ENCODE measurements at places on chromosomes 1 and 21.

GRCh38 chr1:236141447-236142252 lies 689 bp upstream of the GPR137B start:
- DNase-seq = no peak

GRCh38 chr1:11654137-11654938 lies at the start of the genes FBXO2 and FBXO44:
Gene FBXO2 (minus strand): TSS chr1:11654429. CDS start chr1:11654340, 89 bp downstream.
Gene FBXO44 (plus strand): TSS chr1:11654877. CDS start chr1:11655836, 959 bp downstream.
- DNase-seq = no peak

DNA sequence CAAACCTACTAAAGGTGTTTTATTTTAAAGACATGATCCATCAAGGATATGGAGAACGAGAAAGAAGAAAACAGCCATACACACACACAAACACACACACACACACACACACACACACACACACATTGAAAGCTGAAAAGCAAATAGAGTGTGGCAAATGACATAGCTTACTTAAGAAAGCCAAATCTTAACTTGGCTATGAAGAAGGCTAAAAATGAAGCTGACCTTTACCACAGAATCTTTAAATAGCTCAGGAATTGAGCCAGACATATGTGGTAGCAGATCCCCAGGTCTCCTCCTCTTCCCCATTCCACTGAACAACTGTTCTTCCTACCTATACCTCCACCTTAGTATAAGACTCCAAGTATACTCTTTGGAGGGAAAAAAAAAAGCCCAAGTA lies 185.6 kb downstream of the CLEC20A start:
- DNase-seq = no peak

DNA sequence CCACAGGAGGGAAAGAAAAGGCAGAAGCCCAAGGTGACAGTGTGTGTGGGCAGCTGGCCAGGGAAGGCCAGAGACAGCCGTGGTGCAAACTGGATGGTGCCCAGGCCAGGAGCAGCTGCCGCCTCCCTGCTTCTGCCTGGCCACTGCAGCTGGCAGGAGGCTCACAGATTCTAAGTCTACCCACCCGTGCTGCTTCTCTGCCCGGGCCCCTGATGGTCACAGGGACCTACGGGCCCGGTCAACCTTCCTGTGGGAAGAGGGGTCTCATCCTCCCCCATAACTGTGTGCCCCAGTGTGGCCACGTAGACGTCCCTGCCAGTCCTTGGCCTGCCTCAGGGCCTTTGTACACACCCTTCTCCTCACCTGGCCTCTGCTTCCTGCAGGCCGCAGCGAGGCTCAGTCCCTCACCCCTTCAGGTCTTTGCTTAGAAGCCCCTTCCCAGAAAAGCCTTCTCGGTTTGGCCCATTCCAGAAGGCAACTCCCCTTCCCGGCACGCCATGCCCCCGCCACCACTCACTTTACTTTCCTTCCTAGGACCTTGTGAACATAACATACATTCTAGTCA lies 192.6 kb upstream of the AJAP1 start:
- no peak for DNase-seq

DNA sequence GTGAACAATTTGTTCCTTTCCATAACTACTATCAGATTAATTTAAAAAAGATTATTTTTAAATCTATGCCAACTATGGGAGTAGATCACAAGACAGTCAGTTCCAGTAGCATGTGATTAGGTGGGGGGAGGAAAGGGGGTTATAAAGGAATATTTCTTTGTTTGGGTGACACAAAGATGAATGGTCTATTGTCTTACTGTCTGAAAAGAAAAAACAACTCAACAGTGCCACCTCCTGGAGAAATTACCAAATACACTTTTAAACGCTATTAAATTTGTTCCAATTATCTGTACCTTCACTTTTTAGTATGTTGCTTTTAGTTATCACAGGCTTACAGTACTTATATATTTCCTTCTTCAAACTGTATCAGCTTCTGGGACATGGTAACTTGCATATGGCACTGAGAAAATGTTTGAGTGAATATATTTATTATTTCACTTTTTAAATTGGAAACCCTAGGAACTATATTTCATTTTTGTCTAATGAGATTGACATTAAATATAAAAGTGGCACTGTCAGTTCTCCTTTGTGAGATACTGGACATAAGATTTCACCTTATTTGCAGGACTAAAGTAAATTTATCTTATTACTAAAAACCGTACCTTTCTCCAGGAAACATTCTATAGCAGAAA lies 1.7 kb upstream of the SORT1 start:
- DNase-seq = peak; percentile 24

- DNase-seq = peak; percentile 34
These were observed 48.4 kb upstream of the CD34 start for GRCh38 chr1:207959141-207959825.

DNA sequence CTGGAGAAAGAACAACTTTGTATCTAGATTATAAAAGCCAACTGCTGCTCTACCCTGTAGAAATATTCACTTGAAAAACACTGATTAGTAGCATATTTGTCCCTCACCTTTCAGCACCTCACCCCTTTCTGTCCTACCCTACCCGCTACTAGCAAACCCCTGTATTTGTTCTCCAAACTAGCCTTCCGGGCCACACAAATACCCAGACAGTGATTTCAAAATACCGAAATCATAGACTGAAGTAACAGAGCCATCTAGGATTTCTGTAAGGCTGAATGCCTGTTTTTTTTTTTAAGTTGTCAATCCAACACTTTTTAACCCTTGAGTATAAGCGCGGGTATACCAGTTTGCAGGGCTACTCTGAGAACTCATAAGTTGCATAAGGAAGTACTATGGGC lies 398 bp upstream of the DPT start:
- DNase-seq = no peak

GRCh38 chr1:912740-913301 lies 10.9 kb upstream of the SAMD11 start:
- DNase-seq = no peak

GRCh38 chr1:233873666-233874065 lies 30.8 kb upstream of the SLC35F3 start:
- DNase-seq = no peak

DNA sequence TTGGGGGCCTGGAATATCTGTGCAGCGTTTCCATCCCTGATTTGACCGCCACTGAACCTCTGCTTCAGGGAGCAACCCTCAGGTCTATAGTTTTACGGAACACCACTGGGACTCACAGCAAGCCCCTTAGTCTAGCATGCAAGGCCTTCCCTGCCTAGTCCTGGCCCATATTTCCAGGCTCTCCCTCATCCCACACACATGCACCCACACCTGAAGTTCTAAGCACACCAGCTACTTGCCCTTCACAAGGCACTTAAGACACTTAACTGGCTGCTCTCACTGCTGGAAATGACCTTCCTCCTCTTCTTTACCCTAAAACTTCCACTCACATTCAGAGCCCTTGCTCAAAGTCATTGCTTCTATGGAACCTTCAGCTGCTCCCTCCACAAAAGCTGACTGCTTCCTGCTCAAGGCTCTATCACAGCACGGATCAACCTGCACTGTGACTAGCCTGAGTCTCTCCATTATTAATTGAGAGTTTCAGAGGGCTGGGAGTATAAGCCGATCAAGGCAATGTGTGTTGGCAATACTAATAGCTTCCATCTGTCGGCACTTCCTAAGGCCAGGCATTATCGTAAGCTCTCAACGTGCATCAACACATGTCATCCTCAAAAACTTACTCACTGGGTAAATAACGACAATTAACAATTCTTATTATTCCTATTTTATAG lies 84.3 kb downstream of the RRAGC start:
- DNase-seq = no peak

- DNase-seq = no peak
These were observed 37.8 kb downstream of the NGF start for GRCh38 chr1:115300087-115300876.

GRCh38 chr1:37394574-37395464 lies 79.6 kb upstream of the ZC3H12A start:
- DNase-seq = no peak

DNA sequence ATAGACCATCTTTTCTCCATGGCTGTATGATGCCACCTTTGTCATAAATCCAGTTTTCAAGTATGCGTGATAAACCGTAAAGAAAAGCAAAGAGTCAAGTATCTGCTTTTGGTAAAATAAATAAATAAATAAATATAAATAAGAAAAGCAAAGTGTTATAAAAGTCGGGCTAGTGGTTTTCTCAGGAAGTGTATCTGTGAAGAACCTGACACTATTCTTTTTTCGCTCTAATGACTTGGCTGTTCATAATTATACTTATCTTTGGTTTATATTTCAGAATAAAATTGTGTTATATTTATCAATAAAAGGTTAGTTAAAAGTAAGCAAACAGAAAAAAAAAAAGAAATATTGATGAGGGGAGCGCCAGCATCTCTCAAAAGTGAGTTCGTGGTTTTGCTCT lies 594 bp upstream of the EXO5 start:
- DNase-seq = no peak

GRCh38 chr1:102879439-102879993 lies 228.8 kb downstream of the COL11A1 start:
- peak; percentile 59 for DNase-seq

- no peak for DNase-seq
These were observed 65.7 kb upstream of the CNTN2 start for GRCh38 chr1:204977318-204977717.

GRCh38 chr1:219126377-219126776 lies 47.3 kb upstream of the LYPLAL1 start:
- peak; percentile 44 for DNase-seq

- DNase-seq = no peak
These were observed 3.0 kb upstream of the NFIA start for GRCh38 chr1:61079296-61079897.

DNA sequence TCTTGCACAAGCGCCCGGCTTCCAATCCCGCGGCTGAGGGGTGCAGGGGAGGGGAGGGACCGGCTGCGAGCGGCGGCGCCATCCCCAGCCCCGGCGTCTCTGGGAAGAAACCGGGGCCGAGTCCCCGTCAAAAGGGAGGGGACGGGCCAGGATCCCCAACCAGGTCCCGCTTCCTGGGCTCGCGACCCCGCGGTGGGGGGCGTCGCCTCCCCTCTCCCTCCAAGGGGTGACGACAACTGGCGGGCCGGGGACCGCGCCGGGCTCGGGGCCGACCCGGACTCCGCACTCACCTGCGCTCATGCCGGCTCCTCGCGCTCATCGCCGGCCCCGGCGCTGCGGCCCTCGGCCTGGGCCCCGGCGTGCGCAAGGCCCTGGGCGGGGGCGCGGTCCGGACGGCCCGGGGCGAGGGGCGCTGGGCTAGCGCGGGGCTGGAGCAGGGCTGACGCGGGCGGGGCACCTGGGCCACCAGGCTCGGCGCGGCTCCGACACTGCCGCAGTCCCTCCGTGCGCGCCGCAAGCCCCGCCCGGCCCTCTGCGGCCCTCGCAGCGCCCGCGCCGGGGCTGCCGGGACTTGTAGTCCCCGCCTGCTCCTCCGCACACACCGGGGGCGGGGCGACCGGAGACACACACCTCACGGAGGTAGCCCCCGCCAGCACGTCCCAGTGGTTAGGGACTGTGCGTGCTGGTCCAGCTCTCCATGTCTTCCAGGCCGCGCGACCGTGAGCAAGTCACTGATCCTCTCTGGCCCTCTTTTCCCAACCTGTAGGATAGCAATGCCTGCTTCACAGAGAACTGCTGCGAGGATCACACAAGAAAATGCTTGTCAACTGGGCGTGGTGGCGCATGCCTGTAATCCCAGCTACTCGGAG lies at the start of gene ATP13A2:
Gene ATP13A2 (minus strand): TSS at position 490 of the 869 bp plus-strand sequence. CDS start 190 bp downstream, at position 300.
- no peak for DNase-seq

Data from GM04504 (cell line).